ENCODE measurements at places on chromosomes 12 and 14. TPM values are rescaled to one million over a fixed set of nuclear protein-coding genes. Genes with fewer than 3 reads are reported as not detected.
A peak's percentile ranks its signal among the peaks of the same experiment; 100 is the strongest.

The DHRS1 gene
- total RNA-seq = 8.5 TPM

The OR11H6 gene
- total RNA-seq = not detected

- no peak for DNase-seq
These were observed 99.7 kb downstream of the FGD4 start for GRCh38 chr12:32499048-32499447.

GRCh38 chr12:120321382-120322202 lies 6.0 kb downstream of the PLA2G1B start:
- no peak for DNase-seq

The ACOT4 gene
- total RNA-seq = 3.6 TPM

DNA sequence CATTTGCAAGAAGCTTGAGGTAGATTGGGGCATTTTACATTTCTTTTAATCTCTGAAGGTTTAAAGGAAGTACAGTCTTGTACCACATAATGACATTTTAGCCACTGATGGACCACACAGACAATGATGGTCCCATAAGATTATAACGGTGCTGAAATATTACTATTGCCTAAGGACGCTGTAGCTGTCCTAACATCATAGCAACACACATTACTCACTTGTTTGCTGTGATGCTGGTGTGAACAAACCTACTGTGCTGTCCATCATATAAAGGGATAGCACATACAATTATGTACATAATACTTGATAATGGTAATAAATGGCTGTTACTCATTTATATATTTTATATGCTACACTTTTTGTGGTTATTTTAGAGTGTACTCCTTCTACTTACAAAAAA lies 127.1 kb upstream of the CPNE8 start:
- peak; percentile 43 for DNase-seq

DNA sequence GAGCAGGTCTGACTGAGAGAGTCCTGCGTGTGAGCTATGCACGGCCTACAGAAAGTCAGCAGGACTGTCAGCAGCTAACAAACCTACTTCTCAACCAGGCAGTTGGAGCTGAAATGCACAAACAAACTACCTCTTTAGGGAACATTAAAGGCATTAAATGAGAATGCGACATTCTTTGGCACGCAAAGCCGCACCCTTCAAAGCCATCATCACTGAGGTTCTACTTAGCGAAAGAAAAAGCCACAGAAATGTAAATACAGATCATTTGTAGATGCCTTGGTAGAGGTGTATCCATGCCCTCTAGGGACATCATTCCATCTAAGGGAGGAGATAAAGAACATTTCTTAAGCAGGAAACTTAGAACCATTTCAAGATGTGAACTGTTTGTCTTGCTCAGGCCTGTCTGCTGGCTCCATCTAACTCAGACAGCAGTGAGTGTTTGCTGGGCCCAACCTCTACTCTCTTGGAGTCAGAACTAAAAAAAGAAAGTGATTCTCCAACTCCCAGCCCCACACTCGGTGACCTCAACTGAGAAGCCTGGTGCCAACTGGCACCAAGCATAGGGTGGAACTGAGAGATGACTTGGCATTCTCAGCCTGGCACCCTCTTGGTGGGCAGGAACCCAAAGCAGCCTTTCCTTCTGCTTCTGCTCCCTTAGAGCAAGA lies 63.5 kb upstream of the MBIP start:
- DNase-seq = no peak

- no peak for DNase-seq
These were observed 7.4 kb downstream of the ACOT2 start for GRCh38 chr14:73576391-73576790.

- no peak for DNase-seq
These were observed 327.8 kb downstream of the PDZRN4 start for GRCh38 chr12:41515953-41516352.

The SERPINA10 gene
- not detected for total RNA-seq

The RIPK3 gene
- total RNA-seq = not detected
